Uterus (tissue), 4 donors: ENCODE measurements at places on chromosomes 1 and 21. TPM values are rescaled to one million over a fixed set of nuclear protein-coding genes. Genes with fewer than 3 reads are reported as not detected.

DNA sequence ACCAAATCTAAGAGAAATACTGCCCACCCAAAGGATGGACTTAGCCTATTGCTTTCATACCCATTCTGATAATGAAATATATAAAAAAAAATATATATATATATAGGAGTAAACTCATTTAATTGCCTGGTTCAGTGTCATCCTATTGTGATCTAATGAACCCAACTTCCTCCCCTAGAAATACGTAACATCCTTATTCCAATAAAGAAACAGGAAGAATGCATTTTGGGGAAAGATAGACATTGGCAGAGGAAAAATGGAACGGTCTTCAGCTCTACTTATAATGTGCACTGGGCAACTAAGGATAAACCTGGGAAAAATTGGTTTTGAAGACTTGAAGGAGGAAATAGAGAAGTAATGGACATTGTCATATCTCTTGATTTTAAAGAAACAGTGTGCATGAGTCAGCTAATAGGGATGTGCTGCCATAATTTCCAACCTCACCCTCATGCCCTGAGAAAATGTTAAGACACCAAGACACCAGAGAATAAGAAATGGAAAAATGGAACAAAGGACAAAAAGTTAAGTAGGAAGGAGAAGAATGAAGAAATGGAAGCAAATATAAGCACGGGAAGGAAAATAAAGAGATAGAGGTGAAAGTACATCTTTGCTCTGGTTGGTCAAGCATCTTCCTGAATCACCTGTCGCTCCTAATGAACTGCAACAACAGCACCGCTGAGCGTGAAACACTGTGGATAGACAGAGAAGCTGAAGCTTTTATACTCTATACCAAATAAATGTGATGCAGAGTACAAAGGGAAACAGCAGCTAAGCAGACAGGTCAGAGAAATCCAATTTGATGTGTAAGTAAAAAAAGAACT, 5.4 kb downstream of the UBR4 start:
- no peak overlapping the region for H3K4me3 ChIP-seq
- H3K27ac ChIP-seq, result no peak overlapping the region
- peaks cover 15% of the 10 kb centered on the region for H3K4me1 ChIP-seq
- no peak for DNase-seq
- H3K36me3 ChIP-seq, result no peaks in the 10 kb centered on the region
- no peaks in the 10 kb centered on the region for H3K27me3 ChIP-seq

DNA sequence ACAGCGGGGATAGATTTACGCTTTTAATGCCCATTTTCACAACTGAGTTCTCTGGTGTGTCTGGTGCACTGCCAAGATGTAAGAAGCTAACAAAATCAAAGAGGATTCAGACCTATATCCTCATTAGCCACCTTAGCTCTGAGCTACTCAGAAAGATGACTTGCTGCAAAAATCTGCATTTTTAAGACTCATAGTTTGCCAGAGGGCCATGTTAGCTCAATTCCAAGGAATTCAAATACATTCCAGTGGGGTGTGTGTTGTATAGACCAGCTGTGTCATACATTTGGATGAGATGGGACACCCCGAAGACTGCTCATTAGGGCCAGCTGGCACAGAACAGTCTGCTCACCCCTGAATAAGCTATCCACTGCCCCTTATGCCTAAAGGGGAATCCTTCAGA, 8.9 kb downstream of the DENND2D start:
- no peak overlapping the region for H3K4me3 ChIP-seq
- H3K27me3 ChIP-seq, result no peaks in the 10 kb centered on the region
- DNase-seq, result no peak
- no peak overlapping the region for H3K27ac ChIP-seq
- H3K4me1 ChIP-seq, result no peaks in the 10 kb centered on the region

DNA sequence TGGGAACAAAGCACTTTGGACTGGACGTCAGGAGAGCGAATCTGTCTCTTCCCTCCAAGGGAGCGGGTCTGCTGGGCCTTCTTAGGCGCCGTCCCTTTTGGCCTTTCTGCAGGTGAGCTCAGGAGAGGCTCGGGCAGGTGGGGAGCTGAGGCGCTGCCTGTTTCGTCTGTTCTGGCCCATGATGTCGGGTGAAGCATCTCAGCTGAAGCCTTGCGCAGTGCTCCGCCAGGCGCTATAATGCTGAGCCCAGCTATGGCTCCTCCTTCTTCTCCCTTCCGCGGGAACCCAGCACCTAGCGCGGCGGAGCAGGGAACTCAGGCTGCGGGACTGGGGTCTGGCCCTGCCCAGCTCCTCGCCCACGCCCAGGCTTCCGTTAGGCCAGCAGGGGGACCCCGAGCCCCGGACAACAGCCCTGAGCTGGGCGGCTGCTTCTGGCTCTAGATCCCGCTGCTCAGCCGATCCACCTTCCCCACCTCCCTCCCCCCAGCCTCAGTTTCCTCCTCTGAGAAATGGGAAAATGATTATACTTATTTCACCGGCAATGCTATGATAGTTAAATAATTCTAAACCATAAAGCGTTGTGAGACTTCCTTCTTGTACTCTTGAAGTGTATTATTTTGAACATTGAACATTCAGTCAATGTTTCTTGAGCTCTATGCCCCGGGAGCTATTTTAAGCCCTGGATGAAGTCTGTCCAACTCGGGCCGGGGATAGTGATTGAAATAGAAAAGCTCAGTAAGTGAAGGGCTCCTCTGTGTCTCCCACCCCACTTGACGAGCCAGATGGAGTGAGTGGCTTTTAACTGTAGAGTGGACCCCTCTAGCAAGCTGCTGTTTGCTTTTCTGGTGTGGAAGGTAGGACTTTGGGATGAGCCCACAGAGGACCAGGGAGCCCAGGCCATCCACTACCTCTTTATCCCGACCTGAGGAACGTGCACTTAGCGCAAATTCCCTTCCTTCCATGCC, 9.6 kb upstream of the ADORA1 start:
- H3K27me3 ChIP-seq, result no peaks in the 10 kb centered on the region
- no peaks in the 10 kb centered on the region for H3K36me3 ChIP-seq

- no peak for DNase-seq
- no peaks in the 10 kb centered on the region for H3K27me3 ChIP-seq
- no peak overlapping the region for H3K4me3 ChIP-seq
- no peak overlapping the region for H3K27ac ChIP-seq
- no peaks in the 10 kb centered on the region for H3K4me1 ChIP-seq
Measured at GRCh38 chr1:237287876-237288521, 246.0 kb downstream of the RYR2 start.

- H3K27me3 ChIP-seq, result no peaks in the 10 kb centered on the region
- no peaks in the 10 kb centered on the region for H3K4me1 ChIP-seq
- H3K27ac ChIP-seq, result no peak overlapping the region
- no peak for DNase-seq
- H3K36me3 ChIP-seq, result no peaks in the 10 kb centered on the region
Measured at GRCh38 chr1:41504114-41505035, 19.9 kb upstream of the EDN2 start.

DNA sequence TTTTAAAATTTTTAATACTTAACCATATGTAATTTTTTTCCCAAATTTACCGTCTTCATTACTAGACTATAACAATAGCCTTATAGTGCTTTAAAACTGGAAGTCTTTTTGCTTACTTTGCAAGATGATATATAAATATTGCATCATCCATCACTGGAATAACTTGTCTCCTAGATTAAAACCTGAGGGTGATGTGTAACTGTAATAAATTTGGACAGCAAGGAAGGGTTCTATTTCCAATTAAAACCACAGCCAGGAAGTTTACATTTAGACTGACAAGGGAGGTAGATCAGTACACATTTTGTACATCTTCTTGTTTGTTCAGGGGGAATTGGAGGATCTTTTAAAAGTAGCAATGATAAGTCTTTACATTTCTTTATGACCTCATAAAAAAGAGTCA, 21.9 kb downstream of the NTNG1 start:
- DNase-seq, result no peak
- no peak overlapping the region for H3K27ac ChIP-seq
- no peaks in the 10 kb centered on the region for H3K27me3 ChIP-seq
- H3K4me1 ChIP-seq, result no peaks in the 10 kb centered on the region

DNA sequence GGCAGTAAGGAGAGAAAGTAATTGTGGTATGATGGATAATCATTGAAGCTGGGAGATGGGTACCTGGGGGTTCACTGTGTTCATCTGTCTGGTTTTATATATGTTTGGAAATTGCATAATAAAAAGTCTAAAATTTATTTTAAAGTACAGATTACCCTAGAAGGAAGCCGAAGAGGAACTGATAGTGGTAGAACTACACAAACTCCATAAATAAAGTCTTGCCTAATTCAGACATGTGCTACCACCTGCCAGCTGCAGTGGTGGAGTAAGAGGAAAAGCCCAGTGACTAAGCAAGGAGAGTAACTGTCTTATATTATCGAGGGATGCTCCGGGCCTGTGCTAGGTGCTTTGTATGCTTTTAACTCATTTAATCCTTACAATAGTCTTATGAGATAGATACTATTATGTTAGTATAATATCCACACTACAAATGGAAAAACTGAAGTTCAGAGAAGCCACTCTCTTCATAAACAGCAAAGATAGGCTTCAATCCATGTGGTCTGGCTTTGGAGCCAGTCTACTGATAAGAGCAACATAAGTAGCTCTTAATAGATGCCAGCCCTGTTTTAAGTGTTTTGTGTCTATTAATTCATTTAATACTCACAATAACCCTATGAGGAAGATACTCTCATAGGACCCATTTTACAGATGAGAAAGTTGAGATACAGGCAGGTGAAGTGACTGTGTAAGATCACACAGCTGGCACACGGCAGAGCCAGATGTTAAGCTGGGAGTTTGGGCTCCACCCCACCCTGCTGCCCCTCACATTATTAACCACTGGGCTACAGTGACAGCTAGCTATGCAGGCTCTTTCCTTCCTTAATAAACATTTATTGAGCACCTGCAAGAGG, 56.8 kb upstream of the HNRNPU start:
- H3K27me3 ChIP-seq, result no peaks in the 10 kb centered on the region
- no peaks in the 10 kb centered on the region for H3K4me1 ChIP-seq
- H3K4me3 ChIP-seq, result no peak overlapping the region
- DNase-seq, result no peak
- no peak overlapping the region for H3K27ac ChIP-seq

DNA sequence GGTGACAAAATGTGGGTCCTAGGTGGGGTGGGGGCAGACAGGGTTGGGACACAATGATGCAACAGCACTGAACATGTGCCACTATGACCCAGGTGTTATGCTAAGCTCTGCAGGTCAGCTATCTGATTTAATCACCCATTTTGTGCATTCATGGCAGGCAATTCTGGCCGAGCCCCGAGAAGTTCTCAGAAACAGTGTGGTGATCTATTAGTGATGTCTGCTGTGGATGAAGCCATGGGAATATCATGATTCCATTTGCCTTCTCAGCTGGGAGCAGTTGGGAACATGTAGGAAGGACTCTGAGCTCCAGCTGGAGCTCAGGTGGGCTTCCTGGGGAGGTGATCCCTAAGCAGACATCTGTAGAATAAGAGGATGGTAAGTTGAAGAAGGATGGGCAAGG, 194.0 kb upstream of the POU3F1 start:
- no peaks in the 10 kb centered on the region for H3K27me3 ChIP-seq
- DNase-seq, result no peak
- no peaks in the 10 kb centered on the region for H3K36me3 ChIP-seq
- H3K4me1 ChIP-seq, result no peaks in the 10 kb centered on the region

DNA sequence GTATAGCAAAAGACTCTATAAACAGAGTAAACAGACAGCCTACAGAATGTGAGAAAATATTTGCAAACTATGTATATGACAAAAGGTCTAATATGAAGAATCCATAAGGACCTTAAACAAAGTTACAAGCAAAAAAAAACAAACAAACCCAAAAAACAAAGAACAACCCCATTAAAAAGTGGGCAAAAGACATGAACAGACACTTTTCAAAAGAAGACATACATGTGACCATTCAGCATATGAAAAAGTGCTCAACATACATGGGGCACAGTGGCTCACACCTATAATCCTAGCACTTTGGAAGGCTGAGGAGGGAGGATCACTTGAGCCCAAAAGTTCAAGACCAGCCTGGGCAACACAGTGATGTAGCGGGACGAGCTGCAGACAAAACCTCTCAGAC, 17.9 kb upstream of the OR2B11 start:
- no peak overlapping the region for H3K27ac ChIP-seq
- no peak overlapping the region for H3K4me3 ChIP-seq

DNA sequence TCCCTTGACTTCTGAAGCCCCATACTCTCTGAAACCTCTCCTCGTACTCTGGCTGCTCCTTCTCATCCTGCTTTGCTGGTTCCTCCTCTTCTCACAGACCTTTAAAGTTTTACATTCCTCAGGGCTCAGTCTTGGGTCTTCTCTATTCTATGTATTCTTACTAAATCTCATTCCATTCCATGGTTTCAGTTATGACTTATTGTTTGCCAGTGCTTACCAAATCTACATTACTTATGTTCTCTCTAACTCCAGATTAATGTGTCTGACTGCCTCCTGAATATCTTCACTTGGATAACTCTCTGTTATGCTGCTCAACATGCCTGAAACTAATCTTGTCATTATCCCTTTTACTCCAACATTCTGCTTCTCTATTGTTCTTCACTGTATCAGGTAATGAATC, 5.4 kb upstream of the SLC35D1 start:
- H3K4me3 ChIP-seq, result no peak overlapping the region
- no peaks in the 10 kb centered on the region for H3K4me1 ChIP-seq
- H3K27me3 ChIP-seq, result no peaks in the 10 kb centered on the region
- DNase-seq, result no peak
- no peaks in the 10 kb centered on the region for H3K36me3 ChIP-seq
- no peak overlapping the region for H3K27ac ChIP-seq

GRCh38 chr1:180033390-180033789, 78.8 kb downstream of the CEP350 start:
- H3K27ac ChIP-seq, result no peak overlapping the region
- no peak for DNase-seq
- H3K4me3 ChIP-seq, result no peak overlapping the region
- H3K36me3 ChIP-seq, result no peaks in the 10 kb centered on the region
- H3K4me1 ChIP-seq, result no peaks in the 10 kb centered on the region
- H3K27me3 ChIP-seq, result no peaks in the 10 kb centered on the region

GRCh38 chr1:70420320-70420719, 9.3 kb downstream of the CTH start:
- no peaks in the 10 kb centered on the region for H3K4me1 ChIP-seq
- no peak for DNase-seq
- no peak overlapping the region for H3K27ac ChIP-seq
- no peak overlapping the region for H3K4me3 ChIP-seq

DNA sequence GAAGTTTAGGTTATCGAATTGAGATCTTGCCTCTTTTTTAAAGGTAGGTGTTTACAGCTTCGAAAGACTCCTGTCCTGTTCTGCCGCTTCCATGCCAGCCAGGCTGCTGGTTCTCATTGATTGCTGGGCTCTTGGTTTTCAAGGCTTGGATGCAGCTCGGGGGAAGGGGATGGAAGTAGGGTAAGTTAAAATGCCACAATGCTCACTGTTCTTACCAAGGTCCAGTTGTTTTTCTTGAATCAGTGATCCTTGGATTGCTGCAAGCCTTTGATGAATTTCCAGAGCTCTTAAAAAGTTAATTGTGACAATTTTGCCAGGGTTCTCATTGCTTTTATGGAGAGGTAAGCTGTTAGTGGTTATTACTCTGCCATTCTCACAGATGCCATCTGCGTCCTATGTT, 74.9 kb downstream of the PCBP3 start:
- no peak overlapping the region for H3K4me3 ChIP-seq
- no peaks in the 10 kb centered on the region for H3K27me3 ChIP-seq
- no peak for DNase-seq

LIN28A gene
- total RNA-seq, result not detected

F3 gene
- 68.8 TPM for total RNA-seq

OR6N1 gene
- not detected for total RNA-seq

MIXL1 gene
- not detected for total RNA-seq

C1orf232 gene
- not detected for total RNA-seq

CFAP141 gene
- total RNA-seq, result not detected

NPR1 gene
- total RNA-seq, result 34.1 TPM

RBP7 gene
- 47.1 TPM for total RNA-seq

RASAL2 gene
- 42.5 TPM for total RNA-seq

TEX38 gene
- not detected for total RNA-seq

WNT9A gene
- total RNA-seq, result 6.8 TPM
